Fibroblast of lung (primary cell): ENCODE measurements at places on chromosomes 2 and 18.

DNA sequence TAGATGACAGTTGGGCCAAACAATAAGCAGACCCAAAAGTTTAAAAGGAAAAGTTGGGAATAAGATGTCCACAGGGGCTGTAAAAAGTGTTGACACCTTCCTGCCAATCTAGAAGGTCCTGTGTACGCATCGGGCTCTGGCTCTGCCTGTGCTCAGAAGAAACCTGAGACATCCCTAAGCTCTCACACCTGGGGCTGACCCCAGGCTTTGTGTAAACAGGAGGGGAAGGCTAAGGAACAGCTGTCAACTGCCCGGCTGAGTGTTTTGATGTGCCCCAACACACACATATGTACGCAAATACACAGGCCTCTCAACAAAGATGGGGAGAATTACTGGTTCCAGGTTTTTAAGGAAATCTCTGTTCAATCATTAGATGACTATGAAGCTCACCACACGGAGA, 59.5 kb downstream of the TMEM131 start:
- no peak overlapping the region for H3K4me3 ChIP-seq
- H3K27ac ChIP-seq = peak overlapping the region; percentile 20
- no peaks in the 10 kb centered on the region for H3K36me3 ChIP-seq
- no peaks in the 10 kb centered on the region for H3K27me3 ChIP-seq
- no peak for DNase-seq

DNA sequence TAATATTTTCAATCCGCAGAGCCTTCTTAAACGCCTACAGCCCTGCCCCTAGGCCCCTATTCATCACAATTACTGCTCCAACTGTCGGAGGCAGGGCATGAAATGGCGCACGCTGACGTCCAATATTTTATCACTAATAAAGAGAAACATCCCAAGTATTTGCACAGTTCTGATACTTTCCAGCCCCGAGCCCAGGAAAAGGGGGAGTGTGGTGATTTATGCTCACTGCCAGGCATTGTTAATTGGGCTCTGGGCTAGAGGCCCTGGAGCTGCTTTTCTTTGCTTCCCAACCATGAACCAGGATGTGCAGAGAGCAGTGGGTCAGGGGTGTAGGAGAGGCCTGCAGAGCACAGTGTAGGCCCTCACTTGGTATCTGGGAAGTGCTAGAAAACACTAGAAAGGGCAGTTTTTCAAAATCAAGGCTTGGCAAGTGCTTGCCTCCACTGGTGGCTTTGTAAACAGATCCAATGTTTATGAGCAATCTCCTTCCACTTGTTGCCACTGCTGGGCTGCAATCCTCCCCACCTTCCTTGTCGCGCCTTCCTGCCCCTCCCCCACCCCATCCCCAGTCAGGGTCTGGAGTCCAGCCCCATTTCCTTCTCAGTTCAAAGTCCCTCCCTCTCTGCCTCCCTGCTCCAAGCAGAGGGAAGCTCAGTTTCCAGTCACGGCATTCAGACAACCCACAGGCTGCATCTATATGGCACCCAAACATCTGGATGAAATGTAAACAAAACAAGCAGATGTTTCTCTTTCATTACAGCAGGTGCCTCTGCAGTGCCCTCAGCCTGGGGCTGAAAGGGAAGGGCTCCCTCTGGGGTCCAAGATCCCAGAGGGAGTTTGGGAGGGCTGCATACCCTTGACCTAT, 83.9 kb upstream of the PKDCC start:
- peaks cover 6% of the 10 kb centered on the region for H3K4me1 ChIP-seq
- H3K36me3 ChIP-seq = no peaks in the 10 kb centered on the region
- DNase-seq = peak; percentile 78
- H3K4me3 ChIP-seq = no peak overlapping the region

GRCh38 chr2:95014126-95014708, 11.3 kb upstream of the MAL start:
- peaks cover 2% of the 10 kb centered on the region for H3K27me3 ChIP-seq
- no peaks in the 10 kb centered on the region for H3K4me1 ChIP-seq
- no peak overlapping the region for H3K27ac ChIP-seq
- H3K4me3 ChIP-seq = no peak overlapping the region
- no peaks in the 10 kb centered on the region for H3K36me3 ChIP-seq
- no peak for DNase-seq

DNA sequence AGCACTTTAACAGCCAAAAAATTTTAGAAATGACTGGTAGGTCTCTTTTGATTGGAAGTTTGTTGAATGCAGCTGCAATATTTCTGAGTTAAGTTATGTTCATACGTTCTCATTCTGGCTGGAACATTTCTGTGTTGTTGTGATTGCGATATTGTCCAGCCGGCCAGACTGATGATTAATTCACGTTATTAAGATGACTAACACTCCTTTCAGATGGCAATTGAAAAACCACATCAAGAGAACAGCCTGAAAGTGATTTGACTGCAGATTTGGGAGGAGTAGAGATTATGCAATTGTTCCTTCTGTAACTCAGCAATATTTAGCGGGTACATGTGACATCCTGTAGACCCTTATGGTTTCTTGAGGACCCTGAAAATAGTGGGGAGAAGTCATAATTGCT, 133.7 kb downstream of the FBXO15 start:
- no peak overlapping the region for H3K4me3 ChIP-seq
- H3K27me3 ChIP-seq = no peaks in the 10 kb centered on the region
- H3K27ac ChIP-seq = no peak overlapping the region

DNA sequence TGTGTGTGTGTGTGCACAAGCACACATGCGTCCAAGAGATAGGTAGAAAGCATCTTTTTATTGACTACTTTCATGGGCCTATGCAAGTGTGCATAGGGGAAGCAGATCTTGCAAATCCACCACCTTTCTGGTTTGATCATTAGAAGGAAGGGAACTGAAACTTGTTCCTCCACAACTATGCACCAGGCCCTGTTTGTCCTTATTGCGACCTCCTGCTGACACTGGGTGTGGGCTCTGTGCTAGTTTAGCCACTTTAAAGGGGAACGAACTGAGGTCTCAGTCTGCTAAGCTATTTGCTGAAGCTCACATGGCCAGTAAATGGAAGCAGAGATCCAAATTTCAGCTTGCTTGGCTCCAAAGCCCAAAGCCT, 32.1 kb upstream of the INSIG2 start:
- peaks cover 8% of the 10 kb centered on the region for H3K27me3 ChIP-seq
- H3K36me3 ChIP-seq = no peaks in the 10 kb centered on the region
- no peak for DNase-seq
- no peaks in the 10 kb centered on the region for H3K4me1 ChIP-seq

DNA sequence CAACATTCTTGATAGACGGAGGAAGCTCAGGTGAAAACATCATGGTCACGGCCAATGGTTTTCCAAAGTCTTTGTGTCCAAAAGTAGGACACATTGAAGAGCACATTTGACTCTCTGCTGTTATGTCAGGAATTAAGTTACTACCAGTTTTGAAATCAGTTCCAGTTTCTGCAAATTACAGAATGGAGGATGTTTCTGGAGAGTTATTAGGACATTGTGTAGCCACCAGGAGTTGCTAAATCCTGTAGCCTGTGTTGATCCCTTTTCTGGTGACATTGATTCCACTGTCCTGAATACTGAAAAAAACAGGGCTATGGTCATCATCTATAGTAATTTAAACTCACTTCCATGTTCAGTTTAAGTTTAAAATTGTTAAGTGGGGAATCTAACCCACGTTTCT, 15.3 kb downstream of the UPP2 start:
- H3K4me3 ChIP-seq = no peak overlapping the region
- no peak for DNase-seq
- no peaks in the 10 kb centered on the region for H3K4me1 ChIP-seq
- H3K36me3 ChIP-seq = no peaks in the 10 kb centered on the region

- no peak overlapping the region for H3K27ac ChIP-seq
- no peaks in the 10 kb centered on the region for H3K27me3 ChIP-seq
- no peaks in the 10 kb centered on the region for H3K4me1 ChIP-seq
- no peaks in the 10 kb centered on the region for H3K36me3 ChIP-seq
- peak; percentile 29 for DNase-seq
These were observed 3.5 kb downstream of the NBEAL1 start for GRCh38 chr2:203018181-203018580.

GRCh38 chr2:202757339-202757738, 114.2 kb downstream of the ICA1L start:
- DNase-seq = no peak
- no peak overlapping the region for H3K4me3 ChIP-seq
- no peaks in the 10 kb centered on the region for H3K36me3 ChIP-seq
- no peaks in the 10 kb centered on the region for H3K27me3 ChIP-seq

DNA sequence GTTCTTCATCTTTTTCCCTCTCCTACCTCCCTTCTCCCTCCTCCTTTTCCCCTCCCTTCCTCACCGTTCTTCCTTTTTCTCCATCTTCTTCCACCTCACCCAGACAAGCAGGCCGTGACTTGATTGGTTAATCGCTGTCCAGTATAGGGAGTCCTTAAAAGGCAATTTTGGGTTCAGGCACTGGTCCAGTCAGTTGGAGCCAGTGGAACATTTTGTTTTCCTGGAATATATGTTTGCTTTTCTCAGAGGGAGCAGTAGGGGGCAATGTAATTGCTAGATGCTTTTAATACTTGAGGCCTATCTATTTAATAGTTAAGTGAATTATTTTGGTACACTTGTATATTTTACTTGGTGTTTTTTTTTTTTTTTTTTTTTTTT, 15.0 kb downstream of the ELAC1 start:
- H3K27me3 ChIP-seq = no peaks in the 10 kb centered on the region
- no peak overlapping the region for H3K27ac ChIP-seq
- H3K36me3 ChIP-seq = no peaks in the 10 kb centered on the region
- H3K4me3 ChIP-seq = no peak overlapping the region
- peaks cover 12% of the 10 kb centered on the region for H3K4me1 ChIP-seq

DNA sequence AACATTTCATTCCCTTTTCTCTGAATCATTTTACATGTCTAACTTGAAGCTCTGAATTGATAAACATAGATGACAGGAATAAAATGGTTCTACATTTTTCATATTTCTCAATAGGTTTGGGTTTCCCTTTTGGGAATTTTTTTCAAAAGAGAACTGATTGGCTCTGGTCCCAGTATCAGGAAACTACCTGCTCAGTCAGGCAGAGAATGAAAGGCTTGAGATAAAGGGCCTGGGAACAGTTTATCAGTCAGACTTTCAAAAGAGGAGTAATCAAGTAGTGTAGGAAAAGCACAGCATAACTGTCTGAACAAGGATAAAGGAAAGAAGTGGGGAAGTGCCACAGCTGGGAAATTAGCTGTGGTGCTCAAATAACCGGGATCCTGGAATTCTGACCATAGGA, 28.3 kb upstream of the CCL20 start:
- H3K4me3 ChIP-seq = no peak overlapping the region
- no peaks in the 10 kb centered on the region for H3K27me3 ChIP-seq
- H3K4me1 ChIP-seq = no peaks in the 10 kb centered on the region
- no peak for DNase-seq
- no peaks in the 10 kb centered on the region for H3K36me3 ChIP-seq
- no peak overlapping the region for H3K27ac ChIP-seq

DNA sequence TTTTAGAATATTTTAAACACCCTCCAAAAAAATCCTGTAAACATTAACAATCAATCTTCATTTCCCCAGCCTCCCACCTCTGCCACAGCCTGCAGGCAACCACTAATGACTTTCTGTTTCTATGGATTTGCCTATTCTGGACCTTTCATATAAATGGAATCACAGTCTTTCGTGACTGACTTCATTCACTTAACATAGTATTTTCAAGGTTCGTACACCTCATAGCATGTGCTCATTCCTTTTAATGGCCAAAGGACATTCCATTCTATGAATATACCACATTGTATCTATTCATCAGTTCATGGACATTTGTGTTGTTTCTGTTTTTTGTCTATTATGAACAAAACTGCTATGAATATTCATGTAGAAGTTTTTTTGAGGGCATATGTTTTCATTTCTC, 48.5 kb downstream of the NAT8 start:
- no peaks in the 10 kb centered on the region for H3K36me3 ChIP-seq
- DNase-seq = peak; percentile 24
- no peak overlapping the region for H3K4me3 ChIP-seq
- H3K4me1 ChIP-seq = no peaks in the 10 kb centered on the region

DNA sequence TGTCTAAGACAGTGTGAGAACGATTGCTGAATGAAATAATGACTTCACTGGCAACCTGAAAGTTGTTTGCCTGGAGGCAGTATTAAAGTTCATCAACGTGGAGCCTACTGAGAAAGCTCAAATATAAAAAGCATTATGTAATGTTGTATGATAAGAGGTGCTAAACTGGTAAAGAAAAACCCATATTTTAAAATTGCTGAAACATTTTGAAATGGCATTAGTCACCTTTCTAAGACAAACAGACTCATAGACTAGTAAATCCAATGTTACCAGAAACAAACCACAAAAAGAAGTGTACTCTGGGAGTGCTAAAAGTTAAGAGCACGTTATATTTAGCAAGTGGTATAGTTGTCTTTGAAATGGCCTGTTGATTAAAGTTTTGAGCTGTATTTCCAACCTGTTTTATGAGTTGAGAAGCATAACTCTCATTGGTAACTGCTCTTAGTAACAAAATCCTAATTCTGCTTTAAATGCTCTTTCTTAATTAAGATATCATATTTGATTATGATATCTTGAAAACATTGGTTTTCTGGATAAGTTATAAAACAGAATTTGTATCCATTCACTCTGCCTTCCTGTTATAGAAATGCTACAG, 62.7 kb downstream of the CYP1B1 start:
- no peak overlapping the region for H3K27ac ChIP-seq
- no peaks in the 10 kb centered on the region for H3K27me3 ChIP-seq
- peak; percentile 34 for DNase-seq
- H3K4me1 ChIP-seq = no peaks in the 10 kb centered on the region
- no peaks in the 10 kb centered on the region for H3K36me3 ChIP-seq

DNA sequence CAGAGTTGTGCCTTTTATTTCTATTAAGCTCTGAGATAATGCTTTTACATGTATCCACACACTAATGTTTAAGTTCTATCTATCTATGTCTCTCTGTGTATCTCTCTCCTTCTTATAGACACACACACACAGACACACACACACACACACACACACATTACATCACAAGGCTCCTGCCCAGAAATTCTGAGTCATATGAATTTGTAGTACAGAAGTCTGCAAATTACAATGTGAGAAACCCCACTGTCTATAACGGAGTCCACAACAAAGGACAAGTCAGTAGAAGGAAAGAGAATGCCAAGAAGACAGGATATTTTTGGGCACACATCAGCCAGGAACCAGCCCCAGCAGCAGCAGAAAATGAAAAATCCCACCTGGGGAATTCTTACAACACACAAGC, 142.4 kb downstream of the EN1 start:
- no peak overlapping the region for H3K4me3 ChIP-seq
- H3K27me3 ChIP-seq = peaks cover 4% of the 10 kb centered on the region
- peak; percentile 28 for DNase-seq
- no peaks in the 10 kb centered on the region for H3K36me3 ChIP-seq
- H3K27ac ChIP-seq = no peak overlapping the region

- H3K27ac ChIP-seq = no peak overlapping the region
- no peaks in the 10 kb centered on the region for H3K36me3 ChIP-seq
- no peaks in the 10 kb centered on the region for H3K27me3 ChIP-seq
- no peaks in the 10 kb centered on the region for H3K4me1 ChIP-seq
- H3K4me3 ChIP-seq = no peak overlapping the region
- peak; percentile 5 for DNase-seq
These were observed 1266.8 kb upstream of the TMEFF2 start for GRCh38 chr2:193461431-193461934.

- H3K4me3 ChIP-seq = no peak overlapping the region
- H3K36me3 ChIP-seq = no peaks in the 10 kb centered on the region
- no peaks in the 10 kb centered on the region for H3K27me3 ChIP-seq
- H3K4me1 ChIP-seq = peaks cover 17% of the 10 kb centered on the region
These were observed 55.9 kb downstream of the SDC1 start for GRCh38 chr2:20168727-20169696.
